ENCODE measurements at places on chromosomes 7 and 10.

DNA sequence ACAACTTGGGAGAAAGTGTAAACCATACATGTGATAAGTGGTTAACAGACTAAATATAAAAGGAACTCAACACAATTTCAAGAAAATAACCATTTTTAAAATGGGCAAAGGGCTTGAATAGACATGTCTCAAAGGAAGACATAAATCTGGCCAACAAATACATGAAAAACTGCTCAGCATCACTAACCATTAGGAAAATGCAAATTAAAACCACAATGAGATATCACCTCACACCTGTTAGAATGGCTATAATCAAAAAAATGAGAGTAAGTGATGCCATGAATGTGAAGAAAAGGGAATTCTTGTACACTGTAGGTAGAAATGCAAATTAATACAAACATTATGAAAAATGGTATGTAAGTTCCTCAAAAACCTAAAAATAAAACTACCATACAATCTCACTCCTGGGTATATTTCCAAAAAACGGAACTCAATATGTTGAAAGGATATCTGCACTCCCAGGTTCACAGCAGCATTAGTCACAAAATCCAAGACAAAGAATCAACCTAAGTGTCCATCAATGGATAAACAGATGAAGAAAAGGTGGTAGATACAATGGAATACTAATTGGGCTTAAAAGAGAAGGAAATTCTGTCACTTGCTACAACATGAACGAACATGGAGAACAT is 5.6 kb downstream of the SNX13 start:
- no peak for DNase-seq

DNA sequence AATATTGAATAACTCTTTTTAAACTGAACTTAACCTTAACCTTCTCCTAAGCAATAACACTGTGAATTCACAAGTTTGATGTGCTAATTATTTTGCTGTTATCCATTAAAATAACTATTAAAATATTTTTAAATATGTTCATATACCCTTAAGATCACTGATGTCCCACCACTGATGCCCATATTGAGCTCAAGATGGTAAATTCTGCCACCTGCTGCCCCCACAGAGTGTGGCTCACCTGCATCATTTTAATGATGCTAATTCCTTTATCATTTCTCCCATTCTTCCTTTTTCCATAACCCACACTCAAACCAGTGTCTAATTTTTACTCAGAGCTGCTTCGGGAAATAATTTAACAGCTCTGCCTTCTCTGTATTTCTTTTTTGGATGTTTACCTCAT is 82.3 kb upstream of the ARID5B start:
- no peak for DNase-seq

DNA sequence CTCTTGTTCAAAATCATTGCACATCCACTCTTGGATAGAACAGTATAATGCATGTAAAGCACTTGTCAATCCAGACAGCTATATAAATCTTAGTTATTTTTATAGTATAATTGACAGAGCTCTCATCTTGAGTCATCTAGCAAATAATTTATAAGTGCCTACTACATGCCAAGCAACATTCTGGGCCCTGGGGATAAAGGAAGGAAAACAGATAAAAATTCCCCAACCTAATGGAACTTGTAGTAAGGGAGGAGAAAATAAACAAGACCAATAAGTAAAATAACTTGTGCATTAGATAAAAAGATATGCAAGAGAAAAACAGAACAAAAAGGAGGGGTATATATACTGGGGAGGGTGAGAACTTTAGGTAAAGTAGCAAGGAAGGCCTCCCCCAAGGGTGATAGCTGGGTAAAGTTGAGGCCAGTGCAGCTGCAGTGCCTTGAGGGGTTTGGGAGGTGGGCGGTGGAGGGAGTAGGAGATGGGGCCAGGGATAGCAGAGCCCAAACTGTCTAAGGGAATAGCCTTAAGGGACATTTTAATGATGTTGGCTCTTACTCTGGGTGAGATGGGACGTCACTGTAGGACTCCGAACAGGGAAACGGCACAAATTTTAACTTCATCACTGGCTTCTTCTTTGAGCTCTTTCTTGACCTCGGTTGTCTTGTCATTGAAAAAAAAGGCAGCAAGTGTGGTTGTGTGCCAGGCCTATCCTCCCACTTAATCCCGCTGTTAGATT is 79.3 kb upstream of the SEC61G start:
- DNase-seq: no peak

DNA sequence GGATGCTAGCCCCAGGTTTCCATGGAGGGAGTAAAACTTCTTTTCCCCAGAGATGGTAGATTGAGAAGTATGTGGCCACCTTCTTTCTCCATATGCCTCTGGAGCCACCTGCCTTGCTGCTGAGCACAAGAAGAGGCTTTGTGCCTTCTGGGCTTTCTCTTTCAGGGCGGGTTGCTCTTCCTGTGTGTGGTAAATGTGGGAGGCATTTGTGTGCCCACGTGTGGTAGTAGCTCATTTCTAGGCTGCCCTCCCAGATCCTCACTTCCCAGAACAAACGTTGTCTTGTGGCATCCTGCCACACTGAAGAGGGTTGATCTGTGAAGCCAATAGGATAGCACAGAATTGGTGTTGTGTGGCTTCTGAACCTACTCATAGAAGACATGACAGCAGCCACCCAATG is 342.0 kb upstream of the PODXL start:
- DNase-seq: no peak
